ENCODE measurements at places on chromosomes 11 and 22.

DNA sequence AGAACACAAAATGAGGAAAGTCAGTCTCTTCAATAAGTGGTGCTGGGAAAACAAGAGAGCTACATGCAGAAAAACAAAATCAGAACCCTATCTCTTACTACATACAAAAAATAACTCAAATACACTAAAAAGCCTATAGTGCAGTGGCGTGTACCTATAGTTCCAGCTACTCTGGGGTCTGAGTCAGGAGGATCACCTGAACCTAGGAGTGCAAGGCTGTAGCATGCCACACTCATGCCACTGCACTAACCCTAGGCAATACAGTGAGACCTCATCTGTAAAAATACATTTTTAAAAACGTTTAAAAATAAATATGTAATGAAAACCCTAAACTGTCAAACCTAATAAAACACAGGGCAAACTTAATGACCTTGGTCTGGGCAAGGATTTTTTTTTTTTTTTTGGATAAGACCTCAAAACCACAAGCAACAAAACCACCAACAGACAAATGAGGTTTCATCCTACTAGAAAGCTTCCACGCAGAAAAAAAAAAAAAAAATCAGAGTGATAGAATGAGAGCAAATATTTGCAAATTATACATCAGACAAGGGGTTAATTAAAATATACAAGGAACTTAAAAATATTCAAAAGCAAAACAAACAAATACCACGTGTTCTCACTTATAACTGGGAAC is 35.2 kb downstream of the XKR3 start:
- DNase-seq, result no peak

DNA sequence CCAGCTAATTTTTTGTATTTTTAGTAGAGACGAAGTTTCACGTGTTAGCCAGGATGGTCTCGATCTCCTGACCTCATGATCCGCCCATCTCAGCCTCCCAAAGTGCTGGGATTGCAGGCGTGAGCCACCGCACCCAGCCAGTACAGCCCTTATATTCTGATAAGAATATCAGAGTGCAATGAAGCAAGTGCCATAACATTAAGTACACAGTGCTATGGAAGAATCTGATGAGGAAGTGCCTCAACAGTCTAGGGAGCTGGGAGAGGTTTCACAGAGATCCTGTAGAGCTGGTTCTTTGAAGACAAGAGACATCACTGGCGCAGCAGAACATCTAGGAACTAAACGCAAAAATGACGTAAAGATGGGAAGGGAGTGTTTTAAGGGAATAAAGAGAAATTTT is 2.1 kb downstream of the RTCB start:
- DNase-seq, result no peak

DNA sequence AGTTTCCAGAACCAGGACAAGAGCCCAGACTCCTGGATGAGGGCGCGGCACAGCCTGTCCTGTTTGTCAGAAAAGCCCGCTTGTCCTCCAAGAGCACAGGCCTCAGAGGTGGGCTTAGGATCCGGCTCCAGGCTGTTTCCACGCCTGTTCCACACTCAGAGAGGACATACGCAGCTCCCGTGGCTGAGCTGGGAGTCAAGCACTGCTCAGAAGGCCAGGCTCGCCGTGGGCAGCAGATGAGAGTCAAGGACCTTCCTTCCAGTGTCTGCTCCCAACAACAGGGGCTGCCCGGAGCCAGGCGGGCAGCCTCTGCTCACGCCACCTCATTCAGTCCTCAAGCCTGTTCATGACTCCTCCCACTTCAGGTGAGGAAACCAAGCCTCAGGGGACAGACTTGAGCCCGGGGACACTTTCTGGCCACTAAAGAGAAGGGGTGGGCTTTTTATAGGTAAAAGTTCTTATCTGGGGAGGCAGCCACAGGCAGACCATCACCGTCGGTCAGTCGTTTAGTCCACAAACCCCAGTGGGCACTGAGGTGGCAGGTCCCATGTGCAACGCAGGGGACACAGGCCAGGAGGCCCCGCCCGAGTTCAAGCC is 3.8 kb downstream of the CYB5R3 start:
- no peak for DNase-seq

DNA sequence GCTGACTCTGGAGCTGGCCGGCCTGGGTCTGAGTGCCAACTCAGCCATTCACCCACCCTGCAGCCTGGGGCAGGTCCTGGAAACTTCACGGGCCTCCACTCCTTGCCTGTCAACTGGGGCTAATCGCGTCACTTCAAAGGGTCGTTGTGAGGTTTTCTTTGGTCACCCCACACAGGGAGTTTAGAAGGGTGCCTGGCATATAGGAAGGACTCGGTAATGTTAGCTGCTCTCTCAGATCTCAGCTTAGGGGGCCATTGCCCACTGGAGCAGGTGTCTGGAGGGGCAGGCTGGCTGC is 7.3 kb downstream of the INCENP start:
- no peak for DNase-seq

DNA sequence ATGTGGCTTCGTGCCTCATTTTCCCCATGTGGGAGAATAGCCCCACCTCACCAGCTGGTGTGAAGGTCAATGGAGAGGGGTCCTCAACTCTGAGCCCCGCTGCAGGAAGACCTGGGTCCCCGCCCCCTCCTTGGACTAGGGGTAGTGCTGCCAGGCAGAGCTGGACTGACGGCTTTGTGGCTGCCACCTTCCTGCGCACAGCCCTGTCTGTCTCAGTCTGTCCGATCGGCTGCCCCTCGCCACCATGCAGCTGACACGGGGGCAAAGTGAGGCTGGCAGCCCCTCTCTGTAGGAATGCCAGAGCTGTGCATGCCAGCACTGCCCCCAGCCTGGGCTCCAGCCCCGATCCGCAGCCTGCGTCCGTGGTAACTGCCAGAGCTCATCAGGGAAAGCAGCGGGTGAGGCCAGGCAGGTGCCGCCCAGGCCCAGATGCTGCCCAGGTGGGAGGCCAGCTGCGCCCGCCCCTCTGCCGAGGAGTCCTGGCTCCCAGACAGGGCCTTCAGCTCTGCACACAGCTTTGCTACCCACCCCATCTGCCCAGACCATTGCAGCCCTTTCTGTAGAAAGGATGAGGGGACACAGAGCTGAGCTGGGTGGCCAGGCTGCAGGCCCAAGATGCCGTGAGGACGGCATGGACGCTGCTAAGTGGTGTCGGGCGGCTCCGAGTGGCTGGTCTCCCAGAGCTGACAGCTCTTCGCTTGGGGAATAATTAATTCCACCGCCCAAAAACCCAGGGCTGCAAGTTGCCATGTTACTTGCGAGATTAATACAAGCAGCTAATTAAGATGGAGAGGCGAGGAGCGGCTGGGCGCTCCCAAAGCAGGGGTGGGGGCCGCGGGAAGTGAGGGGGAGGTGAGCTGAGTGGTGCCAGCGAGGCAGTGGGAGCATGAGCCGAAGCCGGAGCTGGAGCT is 19.5 kb upstream of the FLRT1 start:
- DNase-seq, result no peak

- DNase-seq, result no peak
These were observed 477.9 kb downstream of the MIAT start for GRCh38 chr22:27135031-27135981.

GRCh38 chr11:65539744-65540289 is 14.9 kb downstream of the SCYL1 start:
- peak; percentile 90 for DNase-seq

- DNase-seq, result no peak
These were observed 42.6 kb downstream of the BUD13 start for GRCh38 chr11:116730241-116730561.

- DNase-seq, result peak; percentile 61
These were observed 2.8 kb downstream of the PDXP start for GRCh38 chr22:37661160-37661924.

DNA sequence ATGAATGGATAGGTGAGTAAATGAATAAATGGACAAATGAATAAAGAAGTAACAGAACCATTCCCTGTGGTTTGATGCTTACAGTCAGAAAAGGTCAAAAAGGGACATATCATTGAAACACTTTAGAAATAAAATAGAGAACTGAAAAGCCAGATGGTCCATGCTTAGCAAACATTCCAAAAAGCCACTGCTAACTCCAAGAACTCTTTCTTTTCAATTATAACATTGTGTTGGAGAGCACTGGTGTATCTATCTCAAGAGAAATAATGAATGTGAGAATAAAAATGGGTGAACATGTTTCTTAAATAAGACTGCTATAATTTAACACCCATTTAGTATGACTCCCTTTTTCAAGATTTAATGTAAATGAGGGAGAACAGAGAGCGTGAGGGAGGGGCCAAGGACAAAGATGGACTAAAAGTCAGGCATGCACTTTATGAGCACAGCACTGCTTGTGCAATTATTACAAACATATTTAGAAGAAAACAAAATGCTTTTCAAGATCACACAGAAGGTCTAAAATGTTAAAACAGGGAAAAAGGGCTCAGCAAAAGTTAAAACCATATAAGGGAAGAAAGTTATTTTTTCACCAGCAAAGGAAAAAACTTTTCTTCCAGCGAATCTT is 224.3 kb upstream of the PITPNB start:
- no peak for DNase-seq

GRCh38 chr11:91932151-91932821 is 292.3 kb upstream of the FAT3 start:
- no peak for DNase-seq

GRCh38 chr11:35163702-35164496 is 24.9 kb downstream of the CD44 start:
- DNase-seq, result peak; percentile 80

DNA sequence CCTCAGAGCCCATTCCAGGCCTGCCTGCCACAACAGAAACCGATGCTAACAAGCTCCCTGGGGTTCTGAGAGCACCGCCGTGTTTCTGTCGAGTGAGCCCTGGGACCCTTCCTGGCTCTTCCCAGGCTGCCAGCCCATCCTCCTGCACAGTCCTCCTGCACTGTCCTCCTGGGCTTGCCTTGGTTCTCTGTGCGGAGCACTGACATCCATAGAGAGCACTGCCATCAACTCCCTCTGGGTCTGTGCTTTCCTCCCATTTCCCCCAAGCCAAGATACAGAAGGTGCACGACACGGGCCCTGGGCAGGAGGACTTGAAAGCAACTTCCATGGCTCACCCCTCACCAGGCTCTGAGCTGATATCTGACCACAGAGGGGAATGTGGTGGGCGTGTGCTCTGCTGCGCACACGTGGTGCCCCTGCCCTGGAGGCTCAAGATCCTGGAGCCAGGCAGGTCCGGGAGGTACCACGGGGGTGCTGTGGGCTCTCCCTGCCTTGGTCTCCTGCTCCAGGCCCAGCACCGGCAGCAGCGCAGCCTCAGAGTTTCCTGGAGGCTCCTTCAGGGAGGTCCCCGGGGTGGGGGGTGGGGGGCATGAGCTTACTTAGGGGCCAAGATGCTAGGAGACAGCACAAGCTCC is 304.2 kb downstream of the BRD1 start:
- no peak for DNase-seq

DNA sequence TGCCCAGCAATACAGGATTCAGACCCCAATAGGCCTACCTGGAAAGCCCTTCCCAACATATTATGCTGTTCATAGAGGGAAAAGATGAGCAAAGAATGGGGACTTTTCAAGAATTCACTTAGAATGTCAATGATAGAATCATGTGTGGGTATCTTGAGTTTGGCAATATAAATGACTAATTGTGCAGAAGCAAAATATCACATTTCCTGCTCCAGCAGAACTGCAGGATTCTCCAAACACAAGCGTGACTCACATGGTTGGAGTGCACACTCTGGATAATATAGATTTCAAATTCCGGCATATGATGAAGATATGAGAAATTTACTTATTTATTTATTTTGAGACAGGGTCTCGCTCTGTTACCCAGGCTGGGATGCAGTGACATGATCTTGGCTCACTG is 12.5 kb upstream of the APOL5 start:
- DNase-seq, result no peak

DNA sequence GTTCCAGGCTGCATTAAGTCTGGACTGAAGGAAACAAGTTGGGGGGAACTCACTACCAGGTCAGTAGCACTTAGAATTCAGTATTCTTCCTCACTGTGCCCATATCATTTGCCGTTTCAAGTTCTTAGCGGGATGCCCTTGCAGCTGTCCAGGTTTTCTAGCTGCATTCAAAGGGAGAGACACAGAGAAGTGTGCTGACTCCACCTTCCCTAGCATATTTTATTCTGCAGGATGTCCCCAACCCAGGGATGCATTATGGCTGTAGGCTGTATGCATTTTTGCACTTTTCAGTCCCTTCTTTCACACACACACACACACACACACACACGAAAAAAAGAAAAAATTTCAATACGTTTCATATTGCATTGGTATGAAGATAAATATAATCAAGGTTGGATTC is 35.8 kb upstream of the MAPK1 start:
- DNase-seq, result no peak

- DNase-seq, result no peak
These were observed 2.9 kb downstream of the NF2 start for GRCh38 chr22:29606320-29606719.

DNA sequence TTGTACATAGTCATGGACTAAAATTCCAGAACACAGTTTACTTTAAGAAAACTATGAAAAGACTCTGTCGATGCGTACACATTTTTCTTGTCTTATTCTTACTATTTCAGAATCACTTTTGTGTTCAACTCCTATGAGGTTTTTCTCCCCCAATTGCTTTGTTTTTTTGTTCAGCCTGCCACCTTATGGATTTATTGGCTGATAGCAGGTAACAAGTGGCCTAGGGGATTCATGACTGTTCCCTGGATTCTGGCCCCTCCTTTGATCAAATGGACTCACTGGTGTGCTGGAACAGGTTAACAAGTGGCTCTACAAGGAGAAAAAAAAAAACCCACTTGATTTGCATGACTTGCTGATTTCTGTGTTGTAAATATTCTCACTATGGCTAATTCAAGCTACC is 10.6 kb downstream of the MMP20 start:
- DNase-seq, result peak; percentile 57

DNA sequence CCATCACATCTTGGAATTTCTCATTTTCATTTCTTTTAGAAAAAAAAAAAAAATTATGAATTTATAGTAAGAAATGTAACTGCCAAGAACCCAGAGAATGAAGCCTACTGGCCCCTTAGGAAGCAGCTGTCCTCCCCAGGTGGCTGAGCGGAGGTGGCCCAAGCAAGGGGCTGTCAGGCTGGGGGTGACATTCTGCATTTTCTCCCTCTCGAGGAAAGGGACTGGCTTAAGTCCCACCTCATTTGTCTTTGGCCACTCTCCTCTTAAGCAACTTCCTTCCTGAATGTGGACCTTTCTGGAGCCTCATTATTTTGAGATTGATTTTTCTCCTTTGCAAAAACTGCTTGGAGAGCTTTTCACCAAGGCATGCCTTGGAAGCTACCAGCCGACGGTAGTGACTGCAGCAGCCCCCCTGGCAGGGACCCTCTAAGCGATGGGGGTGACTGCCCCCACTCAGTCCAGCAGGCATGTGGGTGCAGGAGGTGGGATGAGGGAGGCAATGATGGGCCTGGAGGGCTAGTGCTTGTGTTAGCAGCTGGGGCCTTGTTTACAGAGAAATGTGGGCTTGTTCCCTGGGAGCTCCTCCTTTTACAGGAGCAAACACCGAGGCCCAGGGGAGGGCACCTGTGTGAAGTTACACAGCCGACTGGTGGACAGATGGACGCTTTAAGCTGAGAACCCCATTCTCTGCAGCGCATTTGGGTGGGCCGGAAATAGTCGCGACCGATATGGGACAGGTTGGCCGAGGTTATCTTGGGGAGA is 111.7 kb downstream of the MORC2 start:
- DNase-seq, result no peak

GRCh38 chr11:61973476-61974162 is 6.2 kb upstream of the FTH1 start:
- DNase-seq, result no peak

- no peak for DNase-seq
These were observed 17.7 kb upstream of the CDON start for GRCh38 chr11:126080161-126080941.

All from Karpas-422 (cell line).